ENCODE measurements at places on chromosomes 3 and 15. TPM values are rescaled to one million over a fixed set of nuclear protein-coding genes. Genes with fewer than 3 reads are reported as not detected.

The ANKRD34C gene
- total RNA-seq = not detected

DNA sequence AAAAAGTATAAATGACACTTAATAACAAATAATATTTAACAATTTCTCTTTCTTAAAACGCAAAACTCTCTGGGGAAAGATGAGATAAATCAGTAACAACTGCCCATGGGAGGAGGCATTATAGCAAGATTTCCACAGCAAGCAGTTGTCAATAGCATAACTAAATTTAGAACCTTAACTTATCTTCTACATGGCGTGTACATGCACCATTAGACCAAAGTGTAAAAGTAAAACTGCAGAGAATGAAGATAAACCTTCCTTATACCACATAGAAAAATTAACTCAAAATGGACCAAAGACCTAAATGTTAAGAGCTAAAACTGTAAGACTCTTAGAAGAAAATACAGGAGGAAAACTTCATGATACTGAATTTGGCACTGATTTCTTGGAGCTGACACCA, 39.9 kb downstream of the MYO5A start:
- DNase-seq = no peak

DNA sequence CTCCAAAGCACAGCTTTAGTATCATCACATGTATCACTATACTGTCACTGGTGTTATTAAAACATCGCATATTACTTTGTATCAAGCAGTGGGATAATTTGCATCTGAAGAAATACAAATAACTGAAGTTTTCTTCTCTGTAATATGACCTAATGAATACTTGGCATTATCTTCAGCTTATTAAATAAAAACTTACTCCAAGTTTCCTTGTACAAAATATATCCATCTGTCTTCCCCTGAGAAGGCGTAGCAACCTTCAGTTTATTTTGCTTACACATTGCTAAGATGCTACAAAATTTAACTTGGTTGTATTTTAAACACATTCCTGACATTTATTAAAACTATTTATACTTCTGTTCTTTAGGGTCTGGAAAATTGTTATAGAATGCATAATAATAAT, 13.7 kb downstream of the FGF7 start:
- no peak for DNase-seq

DNA sequence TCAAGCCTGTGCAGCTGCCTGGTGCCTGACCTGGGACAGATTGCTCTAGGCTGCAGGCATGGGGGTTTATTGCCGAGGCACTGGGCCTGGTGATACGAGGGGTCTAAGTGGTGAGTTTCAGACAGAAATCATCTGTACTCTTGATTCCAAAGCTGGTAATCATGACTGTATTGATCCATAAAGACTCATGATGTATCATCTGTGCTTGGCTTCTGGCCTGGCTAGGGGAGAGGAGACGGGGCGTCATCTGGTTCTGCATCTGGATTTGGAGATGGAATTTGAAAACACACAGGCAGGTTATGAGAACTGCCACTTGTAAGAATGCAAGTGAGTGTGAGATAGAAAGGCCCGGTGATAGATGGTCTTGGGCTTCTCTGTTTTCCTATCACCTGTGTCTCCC, 337.4 kb upstream of the C2CD4B start:
- no peak for DNase-seq
